Calu3 (cell line): ENCODE measurements at places on chromosomes 1 and 21.
A peak's percentile ranks its signal among the peaks of the same experiment; 100 is the strongest.

DNA sequence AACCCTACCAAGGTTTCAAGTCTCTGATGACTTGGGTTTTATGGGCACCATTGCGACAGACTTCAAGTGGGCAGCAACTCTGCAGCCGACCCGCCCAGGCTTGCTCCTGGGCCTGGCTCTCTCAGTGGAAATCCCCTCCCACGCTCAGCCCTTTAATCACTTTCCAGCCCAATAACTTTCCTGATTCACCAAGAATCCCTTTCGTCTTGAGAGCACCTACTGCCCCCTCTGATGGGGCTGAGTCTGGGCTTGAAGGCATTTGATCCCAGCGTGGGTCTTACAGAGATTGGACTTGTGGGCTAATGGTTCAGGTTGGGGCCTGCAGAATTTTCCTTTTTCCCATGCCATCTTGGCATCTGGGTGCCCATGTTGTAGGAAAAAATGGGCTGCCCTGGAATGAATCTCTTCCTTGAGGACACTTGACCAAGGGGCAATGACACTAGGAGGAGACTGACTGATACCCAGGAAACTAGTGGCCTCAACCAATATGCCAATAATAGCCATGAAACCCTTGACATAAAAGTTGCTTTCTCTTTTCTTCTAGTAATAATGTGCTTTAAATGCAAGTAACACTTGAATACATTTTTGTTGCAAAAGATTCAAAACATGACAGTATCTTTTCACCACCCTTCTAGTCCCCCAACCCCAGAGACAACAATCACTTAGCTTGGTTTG, 7.8 kb upstream of the PHLDA3 start:
- no peak for DNase-seq

DNA sequence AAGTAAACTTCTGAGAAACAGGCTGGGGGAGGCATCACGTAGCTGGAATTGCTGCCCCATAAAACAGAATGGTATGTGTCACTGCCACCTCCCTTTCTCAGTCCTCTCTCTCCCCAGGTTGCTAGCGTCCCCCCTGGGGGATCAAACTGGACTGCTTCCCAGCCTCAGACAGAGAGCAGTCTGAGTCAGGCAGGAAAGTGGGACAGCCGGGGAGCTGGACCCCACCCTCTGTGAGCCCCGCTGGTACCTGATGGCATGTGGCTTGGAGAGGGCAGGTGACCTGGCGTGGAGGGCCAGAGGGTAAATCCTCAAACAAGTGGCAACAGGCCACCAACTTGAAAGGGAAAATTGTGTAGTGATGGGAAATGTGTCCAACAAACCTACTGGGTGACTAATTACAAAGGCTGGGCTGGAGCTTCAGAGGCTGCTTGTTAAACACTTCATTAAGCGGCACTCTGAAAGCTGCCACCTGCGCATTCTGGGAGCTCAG, 1.0 kb upstream of the SFN start:
- peak; percentile 23 for DNase-seq

DNA sequence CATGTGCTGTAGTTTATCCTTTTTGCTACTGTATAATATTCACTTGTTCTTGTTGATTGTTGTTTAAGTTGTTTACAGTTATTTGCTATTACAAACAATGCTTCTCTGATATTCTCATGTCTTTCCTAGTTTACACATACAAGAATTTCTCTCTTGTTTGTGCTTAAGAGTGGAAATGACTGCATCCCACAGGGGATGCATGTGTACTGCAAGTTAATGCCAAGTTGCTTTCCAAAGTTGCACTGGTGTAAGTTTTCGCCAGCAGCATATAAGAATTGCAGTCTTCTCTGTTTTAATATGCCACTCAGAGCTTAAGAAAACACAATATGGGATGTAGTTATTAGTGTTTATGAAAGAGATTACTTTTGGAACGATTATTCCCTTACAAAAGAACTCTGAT, 97.7 kb downstream of the NEK7 start:
- no peak for DNase-seq

GRCh38 chr1:184002071-184002470, 35.5 kb downstream of the COLGALT2 start:
- DNase-seq: peak; percentile 62
